Left lobe of liver (tissue), 2 donors: ENCODE measurements at places on chromosomes 1 and 21. TPM values are rescaled to one million over a fixed set of nuclear protein-coding genes. Genes with fewer than 3 reads are reported as not detected.

GRCh38 chr1:74534241-74534640, 21.8 kb upstream of the LRRC53 start:
- DNase-seq = no peak

DNA sequence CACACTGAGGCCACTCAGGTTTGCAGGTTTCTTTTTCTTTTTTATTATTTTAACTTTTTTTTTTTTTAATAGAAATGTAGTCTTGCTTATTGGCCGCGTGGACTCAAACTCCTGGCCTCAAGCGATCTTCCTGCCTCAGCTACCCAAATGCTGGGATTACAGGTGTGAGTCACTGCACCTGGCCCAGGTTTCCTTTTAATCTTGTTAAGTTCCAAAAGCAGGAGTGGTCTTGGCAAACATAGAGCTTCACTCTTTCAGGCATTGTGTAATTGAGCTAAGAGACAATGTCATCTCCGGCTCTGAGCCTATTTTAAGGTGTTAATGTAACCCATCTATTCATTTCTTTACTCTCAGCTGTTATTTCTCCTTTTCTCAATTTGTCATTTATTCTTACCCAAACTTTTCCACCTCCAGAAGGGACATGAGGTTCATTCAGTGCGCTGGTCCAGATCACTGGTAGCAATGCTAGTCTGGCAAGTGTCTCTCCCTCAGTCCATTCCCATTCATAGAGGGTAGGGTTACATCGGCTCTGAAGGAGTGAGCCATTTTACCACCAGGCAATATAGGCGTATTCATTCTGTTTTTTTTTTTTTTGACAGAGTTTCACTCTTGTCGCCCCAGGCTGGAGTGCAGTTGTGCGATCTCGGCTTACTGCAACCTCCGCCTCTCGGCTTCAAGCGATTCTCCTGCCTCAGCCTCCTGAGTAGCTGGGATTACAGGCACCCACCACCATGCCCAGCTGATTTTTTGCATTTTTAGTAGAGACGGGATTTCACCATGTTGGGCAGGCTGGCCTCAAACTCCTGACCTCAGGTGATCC, 11.3 kb upstream of the MFSD2A start:
- no peak for DNase-seq

GRCh38 chr1:227066999-227067398, 126.9 kb downstream of the COQ8A start:
- DNase-seq = no peak

- no peak for DNase-seq
Observed at GRCh38 chr21:44475266-44475845, 20.0 kb downstream of the LRRC3 start.

GRCh38 chr21:41726970-41727783, 39.7 kb downstream of the RIPK4 start:
- no peak for DNase-seq

GRCh38 chr1:84450910-84451309, 28.2 kb upstream of the RPF1 start:
- DNase-seq = no peak

DNA sequence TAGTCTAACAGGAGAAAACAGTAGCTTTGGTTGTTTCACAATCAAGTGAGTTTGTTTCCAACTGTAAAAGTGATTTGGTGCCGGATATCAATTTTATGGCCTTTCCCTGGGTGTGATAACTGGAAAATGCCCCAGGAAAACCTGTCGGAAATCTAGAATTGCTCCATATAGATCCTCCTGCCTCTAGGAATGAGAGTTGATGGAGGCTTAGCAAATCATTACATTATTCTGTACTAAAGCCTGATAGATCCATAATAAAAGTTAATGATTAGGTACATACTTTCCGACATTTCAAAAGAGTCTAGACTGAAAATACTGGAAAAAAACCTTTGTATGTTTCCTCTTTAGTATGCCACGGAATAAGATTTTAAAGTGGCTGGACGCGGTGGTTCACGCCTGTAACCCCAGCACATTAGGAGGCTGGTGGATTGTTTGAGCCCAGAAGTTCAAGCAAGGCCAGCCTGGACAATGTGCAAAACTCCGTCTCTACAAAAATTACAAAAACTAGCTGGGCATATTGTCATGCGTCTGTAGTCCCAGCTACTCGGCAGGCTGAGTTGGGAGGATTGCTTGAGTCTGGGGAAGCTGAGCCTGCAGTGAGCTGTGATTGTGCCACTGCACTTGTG, 70.0 kb upstream of the SLC45A1 start:
- no peak for DNase-seq

GRCh38 chr21:41899426-41900202, 20.5 kb upstream of the PRDM15 start:
- no peak for DNase-seq

- DNase-seq = peak; percentile 97
Observed at GRCh38 chr1:54273092-54273794, 73.3 kb downstream of the MRPL37 start.

DNA sequence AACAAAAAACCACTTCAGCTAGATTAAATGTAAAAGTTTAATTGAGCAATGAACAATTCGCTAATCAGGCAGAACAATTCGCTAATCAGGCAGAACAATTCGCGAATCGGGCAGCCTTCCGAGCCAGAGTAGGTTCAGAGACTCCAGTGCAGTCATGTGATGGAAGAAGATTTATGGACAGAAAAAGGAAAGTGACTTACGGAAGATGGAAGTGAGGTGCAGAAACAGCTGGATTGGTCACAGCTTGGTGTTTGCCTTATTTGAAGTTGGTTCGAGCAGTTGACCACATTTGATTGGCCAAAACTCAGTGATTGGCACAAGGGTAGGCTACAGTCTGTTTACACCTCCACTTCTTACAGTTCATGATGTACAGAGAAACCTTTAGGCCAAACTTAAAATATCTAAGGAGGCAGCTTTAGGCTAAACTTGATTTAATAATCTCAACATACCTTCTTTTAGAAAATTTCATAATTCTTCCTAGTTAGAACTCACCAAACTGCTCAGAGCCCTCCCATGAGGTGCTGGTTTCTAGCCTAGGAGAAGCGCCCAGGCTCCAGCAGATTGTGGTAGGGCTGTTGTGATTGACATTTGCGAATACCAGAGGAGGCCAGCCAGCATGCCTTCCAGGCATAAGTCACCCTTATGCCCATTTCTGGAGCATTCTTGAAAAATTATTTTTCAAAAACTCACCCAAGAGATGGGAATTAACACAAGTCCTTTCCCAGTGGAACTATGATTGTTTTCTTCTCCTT, 22.8 kb upstream of the KCNC4 start:
- DNase-seq = no peak

DNA sequence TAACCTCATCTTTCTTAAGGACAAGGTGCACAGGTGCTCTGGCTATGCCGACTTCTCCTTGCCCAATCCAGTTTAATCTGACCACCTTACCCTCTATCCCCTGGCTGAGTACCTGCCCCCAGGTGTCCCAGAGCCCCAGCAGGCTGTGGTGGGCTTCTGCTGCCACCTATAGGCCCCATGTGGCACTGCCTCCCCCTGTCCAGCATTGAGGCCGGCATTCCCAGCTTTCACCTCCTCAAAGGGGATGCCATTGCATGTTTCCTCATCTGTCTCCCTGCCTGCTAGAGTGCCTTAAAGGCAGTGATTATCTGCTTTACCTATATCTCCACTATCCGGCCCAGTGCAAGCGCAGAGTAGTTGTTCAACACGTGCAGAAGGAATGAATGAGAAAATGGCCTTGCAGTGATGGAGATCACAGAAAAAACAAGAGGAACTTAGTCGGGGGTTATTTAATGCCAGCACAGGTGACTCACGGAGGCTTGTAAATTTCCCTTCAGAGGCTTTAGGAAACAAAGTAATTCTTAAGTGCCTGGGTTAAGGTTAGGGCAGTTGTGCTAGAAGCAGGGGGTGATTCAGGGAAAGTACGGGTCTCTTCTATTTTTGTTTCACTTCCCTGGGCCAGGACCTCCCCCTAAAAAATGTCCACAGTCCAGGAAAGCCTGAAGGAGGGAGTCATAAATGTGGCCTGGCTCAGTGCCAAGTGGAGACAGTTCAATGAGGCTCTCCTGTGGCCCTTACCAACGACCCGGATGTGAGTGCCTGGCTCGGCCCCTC, 131.8 kb upstream of the NGF start:
- DNase-seq = peak; percentile 64

GRCh38 chr1:158020886-158021620, 27.6 kb downstream of the KIRREL1 start:
- no peak for DNase-seq

- no peak for DNase-seq
Observed at GRCh38 chr1:45673956-45674355, 12.4 kb downstream of the GPBP1L1 start.

DNA sequence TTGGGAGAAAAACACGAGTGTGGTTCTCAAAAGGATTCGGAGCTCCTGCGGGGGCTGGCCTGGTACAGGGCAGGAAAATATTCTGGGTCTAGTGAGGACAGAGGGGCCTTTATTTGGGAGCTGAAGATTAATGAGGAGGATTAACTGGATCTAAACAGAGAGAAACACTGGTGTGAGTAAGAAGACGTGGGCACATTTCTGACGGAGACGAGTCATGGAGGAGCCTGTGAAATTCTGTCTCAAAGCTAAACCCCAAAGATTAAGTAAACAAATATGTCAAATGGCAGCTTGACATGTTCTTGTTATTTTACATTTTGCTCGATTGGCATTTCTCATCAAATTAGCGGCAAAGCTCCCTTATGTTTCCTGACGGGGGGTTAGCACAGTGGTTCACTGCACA, 12.8 kb downstream of the PROK1 start:
- DNase-seq = no peak

DNA sequence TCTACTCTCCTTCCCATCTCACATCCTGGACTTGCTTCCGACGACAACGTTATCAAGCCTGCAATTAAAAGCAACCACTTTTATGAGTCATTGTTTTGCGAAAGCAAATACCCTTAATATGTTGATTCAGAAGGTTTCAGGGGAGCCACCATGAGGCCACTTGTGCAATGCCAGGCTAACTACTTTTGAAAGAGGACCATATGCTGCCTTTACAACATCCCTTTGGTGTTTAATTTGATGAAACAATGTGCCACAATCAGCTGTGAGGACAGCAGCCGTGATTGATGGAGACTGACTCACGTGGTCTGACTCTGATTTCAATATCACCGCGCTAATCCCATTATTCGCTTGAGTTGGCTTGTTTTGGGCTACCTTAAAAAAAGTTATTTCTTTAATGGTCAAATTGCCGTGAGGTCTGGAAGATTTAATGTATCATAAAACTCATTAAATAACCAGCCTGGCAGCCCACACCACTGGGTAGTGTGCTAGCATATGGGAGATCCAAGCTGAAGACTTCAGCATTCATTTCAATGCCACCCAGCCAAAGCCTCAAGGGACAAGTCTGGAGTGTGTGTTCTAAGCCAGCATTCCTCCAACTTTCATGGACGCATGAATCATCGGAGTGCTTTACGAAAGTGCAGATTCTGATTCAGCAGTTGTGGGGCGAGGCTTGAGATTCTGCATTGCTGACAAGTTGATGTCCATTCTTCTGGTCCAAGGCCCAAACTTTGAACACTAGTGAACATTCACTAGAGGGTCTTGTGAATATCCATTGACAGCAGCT, 73.3 kb upstream of the PAXBP1 start:
- no peak for DNase-seq

GRCh38 chr1:25688390-25689119, 72.0 kb downstream of the MAN1C1 start:
- DNase-seq = no peak

DNA sequence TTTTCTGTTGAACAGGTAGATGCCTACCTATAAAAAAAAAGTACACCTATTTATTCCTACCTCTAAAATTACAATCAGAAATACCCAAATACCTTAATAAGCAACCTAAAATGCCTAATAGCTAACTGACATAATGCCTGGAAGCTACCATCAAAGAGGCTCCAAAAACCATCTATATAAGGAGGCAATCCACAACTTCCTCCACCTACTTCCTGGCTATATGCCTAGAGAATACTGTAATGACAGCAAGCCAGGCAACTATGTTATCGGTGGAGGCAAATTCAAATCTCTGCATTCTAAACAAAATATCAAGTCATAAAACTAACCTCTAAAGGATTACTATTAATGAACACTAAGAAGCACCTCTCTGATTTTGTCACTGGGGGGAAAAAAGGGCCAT, 10.1 kb downstream of the ZNF644 start:
- DNase-seq = no peak

DNA sequence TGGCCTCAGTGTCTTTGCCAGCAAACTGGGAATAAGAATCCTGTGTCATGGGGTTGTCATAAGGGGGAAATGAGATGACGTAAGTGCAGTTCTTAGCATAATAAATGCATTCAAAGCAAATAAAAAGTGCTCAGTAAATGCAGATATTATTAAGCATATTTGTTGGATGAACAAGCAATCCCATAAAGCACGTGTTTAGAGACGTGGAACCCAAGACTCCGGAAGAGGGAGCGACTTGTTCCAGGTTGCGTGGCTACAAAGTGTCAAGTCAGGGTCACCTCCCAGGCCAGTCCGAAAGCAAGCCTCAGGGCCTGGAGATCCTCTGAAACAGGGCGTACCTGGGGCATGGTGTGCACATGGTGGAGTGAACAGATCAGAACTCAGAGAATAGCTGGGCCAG, 58.0 kb upstream of the LAPTM5 start:
- no peak for DNase-seq

DNA sequence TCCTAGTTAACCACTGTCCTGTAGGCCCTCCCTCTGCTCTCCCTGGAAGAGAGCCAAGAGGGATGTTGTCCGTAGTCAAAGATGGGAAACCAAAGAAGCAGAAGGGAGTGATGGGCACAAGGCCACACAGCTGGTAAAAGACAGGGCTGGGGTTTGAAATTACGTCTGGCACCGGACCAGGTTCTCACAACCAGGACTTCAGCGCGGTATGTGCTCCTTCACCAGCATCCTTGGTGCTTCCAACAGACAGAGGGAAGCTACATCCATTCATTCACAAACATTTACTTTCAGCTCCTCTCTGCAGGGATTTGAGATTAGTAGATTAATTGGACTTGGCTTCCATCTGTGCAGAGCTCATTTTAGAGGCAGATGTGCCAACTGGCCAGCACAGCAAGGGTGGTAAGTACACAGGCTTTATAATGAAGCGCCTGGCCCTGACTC, 191.2 kb downstream of the TRABD2B start:
- no peak for DNase-seq

- DNase-seq = no peak
Observed at GRCh38 chr1:221891708-221892107, 149.8 kb upstream of the DUSP10 start.

SLC5A3 gene
- total RNA-seq = 9.1 TPM

DISC1 gene
- total RNA-seq = 1.8 TPM

IRF6 gene
- total RNA-seq = 30.0 TPM

NOC2L gene
- 32.5 TPM for total RNA-seq

LY9 gene
- 0.18 TPM for total RNA-seq

MRPS14 gene
- 20.4 TPM for total RNA-seq

PYCR2 gene
- 26.9 TPM for total RNA-seq

ERICH3 gene
- total RNA-seq = 0.15 TPM

DCDC2B gene
- not detected for total RNA-seq
